ENCODE measurements at places on chromosomes 7 and 10.
A peak's percentile ranks its signal among the peaks of the same experiment; 100 is the strongest.

DNA sequence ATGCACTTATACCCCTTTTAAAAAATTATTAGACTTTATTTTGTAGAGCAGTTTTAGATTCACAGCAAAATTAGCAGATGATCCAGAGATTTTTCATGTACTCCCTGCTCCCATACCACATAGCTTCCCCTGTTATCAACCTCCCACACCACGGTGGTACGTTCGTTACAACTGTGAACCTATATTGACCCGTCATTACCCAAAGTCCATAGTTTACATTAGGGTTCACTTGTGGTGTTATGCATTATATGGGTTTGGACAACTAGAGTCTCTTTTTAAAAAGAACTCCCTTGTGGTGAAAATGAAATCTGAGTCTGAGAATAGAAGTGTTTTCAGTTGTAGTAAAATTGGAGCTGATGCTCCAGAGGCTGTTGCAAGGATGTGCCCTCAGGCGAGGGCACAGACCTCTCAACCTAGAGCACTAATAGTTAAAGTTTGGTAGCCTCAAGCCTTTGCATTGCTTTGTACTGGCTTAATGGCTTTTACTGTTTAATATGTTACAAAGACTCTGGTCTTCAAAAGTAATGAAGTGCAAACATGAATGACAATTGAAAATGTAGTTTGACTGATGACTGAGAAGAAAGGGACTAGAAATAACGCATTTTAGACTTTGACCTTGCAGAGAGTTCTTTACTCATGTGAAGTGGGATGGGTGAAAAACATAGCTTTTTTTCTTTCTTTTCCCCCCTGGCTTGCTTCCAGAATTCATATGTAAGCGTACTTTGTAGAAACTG is 30.6 kb upstream of the CSTF2T start:
- DNase-seq: no peak

- DNase-seq: no peak
Measured at GRCh38 chr10:70669015-70669414, 3.3 kb upstream of the ADAMTS14 start.

DNA sequence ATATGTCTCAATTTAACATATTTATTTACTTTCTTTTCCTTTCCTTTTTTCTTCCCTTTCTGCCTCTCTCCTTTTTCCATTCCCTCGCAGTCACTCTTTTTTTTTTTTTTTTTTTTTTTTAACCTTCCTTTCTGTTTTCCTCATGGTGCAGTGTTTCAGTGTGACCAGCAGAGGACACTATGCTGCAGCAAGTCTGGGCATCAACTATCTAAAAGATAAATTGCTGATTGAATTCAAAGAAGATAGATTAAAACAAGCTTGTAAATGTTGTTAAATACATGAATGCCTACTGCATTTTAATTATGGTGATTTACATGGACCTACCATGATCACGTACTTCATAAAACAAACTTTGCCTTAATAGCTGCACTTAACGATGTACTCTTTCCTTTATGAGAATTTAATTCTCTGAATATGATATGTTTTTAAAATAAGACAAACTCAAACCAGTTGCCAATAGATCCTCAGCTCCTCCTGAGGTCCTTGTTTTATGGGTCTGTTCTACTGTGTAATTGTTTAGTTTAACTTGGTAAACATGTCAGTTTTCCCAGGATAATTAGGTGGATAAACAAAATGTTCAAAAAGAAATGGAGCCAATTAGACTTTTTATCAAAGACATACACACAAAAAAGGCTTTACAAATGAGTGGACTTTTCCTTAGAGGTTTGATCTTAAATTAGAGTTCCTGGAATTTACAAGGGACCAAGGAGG is 101.0 kb upstream of the AGR3 start:
- DNase-seq: peak; percentile 61

DNA sequence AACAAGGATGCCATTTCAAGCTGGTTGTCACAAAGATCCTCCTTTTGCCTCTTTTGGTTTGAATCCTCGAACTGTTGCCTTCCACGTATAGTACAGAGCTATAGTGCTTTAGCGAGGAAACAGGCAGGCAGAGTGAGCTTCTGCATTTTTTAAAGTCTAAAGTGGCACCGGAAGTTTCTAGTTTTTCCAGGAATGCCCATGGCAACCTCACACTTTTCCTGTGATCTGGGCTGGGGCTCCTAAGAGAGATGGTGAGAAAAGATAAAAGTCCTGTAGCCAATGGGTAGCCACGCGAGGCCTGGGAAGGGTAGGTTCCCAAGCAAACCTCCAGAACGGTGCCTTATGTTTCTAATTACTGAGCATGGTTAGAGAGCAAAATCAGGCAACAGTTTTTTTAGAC is 76.7 kb downstream of the CALD1 start:
- peak; percentile 32 for DNase-seq

DNA sequence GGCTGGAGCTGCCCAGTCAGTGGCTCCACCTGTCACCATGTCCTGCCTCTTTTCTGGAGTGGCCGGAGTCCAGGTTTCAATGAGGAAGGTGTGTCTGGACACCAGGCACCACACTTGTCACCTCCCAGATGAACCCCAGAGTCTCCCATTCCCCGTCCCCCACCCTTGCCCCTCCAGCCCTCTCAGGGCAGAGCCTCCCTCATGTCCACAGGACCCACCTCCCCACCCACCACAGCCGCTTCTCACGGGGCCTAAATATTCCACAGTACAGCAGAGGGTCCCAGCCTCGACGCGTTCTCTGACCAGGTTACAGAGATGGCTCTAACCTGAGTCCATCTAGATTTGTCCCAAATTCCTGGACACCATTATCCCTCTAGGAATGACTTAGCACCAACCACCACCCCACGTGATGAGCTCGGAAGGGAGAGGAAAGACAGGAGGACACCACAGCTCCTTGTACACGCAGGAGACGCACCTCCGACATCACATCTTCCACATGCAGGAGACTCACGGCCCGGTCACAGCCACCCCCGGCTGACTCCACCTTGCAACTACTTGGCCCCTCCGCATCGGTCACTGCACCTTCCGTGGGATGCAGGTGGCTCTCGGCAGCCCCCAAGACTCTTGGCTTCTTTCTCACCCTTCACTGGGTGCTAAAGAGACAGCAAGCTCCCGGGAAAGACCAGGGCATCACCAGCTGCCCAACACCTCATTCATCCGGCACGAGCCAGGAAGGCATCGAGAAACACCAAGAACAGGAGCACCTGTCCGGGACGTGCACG is 560.2 kb downstream of the DNAJB6 start:
- DNase-seq: no peak

GRCh38 chr10:34711500-34711899 is 103.6 kb downstream of the PARD3 start:
- peak; percentile 56 for DNase-seq

DNA sequence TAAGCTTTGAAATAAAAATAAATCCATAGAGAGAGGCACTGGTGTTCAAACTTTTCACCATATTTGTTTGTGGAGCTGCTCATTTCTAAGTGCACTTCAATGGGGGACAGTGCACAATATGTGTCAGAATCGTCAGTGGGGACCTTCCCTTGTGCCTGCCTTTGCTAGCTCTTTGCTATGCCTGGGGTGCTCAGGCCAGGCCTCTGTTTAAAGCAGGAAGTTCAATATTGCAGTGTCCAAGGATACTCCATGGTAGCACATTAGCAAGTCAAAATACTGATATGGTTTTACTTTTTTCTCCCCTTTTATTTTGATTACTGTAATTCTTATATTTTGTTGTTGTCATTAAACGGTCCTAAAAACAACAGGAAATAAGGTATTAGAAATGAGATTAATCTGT is 113.4 kb downstream of the POU6F2 start:
- no peak for DNase-seq

GRCh38 chr10:127406018-127406550 is 143.0 kb upstream of the NPS start:
- DNase-seq: no peak

GRCh38 chr7:107600816-107601215 is 20.8 kb downstream of the BCAP29 start:
- DNase-seq: no peak

- DNase-seq: no peak
Measured at GRCh38 chr10:119273413-119273812, 66.0 kb downstream of the GRK5 start.

DNA sequence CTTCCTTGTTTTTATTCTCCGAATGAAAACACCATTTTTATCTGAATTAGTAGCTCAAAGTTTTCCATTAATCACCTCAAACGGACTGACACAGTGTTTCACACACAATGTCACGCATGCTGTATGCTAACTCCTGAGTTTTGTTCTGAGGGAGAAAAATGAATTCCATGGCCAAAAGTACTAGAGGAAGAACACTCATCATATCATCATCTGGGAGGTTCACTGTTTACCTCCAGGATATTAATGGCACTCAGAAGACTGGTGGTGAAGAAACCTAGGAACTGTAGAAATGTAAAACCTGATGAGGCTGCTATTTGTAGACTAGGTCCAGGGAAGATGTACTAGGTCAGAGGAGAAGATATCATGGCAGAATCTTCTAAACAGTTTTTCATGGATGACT is 395.6 kb upstream of the ETV1 start:
- DNase-seq: no peak
